ENCODE measurements at places on chromosomes 5 and 9. TPM values are rescaled to one million over a fixed set of nuclear protein-coding genes. Genes with fewer than 3 reads are reported as not detected.

DNA sequence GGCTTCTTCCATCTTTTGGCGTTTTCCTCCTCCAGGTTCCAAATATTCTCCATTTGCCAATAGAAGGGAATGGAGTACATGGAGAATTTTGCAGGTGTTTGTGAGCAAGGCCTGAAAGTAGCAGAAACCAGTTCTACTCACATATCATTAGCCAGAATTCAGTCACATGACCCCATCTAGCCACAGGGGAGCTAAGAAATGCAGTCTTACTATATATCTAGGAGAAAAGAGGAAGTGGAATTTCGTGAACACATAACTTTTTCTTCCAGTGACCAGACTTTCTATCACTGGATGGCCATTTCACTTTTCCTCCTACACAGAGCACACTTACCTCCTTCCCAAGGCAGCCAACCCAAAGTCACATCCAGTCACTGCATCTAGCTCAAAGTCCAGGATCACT, 55.1 kb downstream of the LOX start:
- H3K36me3 ChIP-seq: peaks cover 44% of the 10 kb centered on the region
- H3K27me3 ChIP-seq: no peaks in the 10 kb centered on the region
- peaks cover 8% of the 10 kb centered on the region for H3K4me1 ChIP-seq

ZBTB26 gene
- 8.2 TPM for total RNA-seq

TAF11L5 gene
- total RNA-seq: not detected

GRCh38 chr5:1204693-1205242, 3.4 kb downstream of the SLC6A19 start:
- no peak for DNase-seq
- no peaks in the 10 kb centered on the region for H3K36me3 ChIP-seq
- no peak overlapping the region for H3K4me3 ChIP-seq

Measured in activated T-helper 2 cell treated with anti-CD3 and anti-CD28 coated beads, Interferon-gamma antibody, Interleukin-2, Interleukin-4, amounts not matched to agents 10 μg/mL and 5 μg/mL and 100 μg/mL, durations not matched to agents 14 hours and 24 hours and 36 hours (primary cell).